Airway epithelial cell (primary cell): ENCODE measurements at places on chromosomes 1 and 21. TPM values are rescaled to one million over a fixed set of nuclear protein-coding genes. Genes with fewer than 3 reads are reported as not detected.

The ARID1A gene
- total RNA-seq, result 15.1 and 29.9 TPM in 2 replicates

The F5 gene
- under 0.01 and 0.07 TPM in 2 replicates for total RNA-seq

The TRAF5 gene
- total RNA-seq, result 0.84 and 1.1 TPM in 2 replicates

The KCNK2 gene
- total RNA-seq, result not detected in 2 replicates

The C1orf116 gene
- 72.0 and 112 TPM in 2 replicates for total RNA-seq

The CD1D gene
- total RNA-seq, result 2.0 and 3.4 TPM in 2 replicates

The PKN2 gene
- total RNA-seq, result 15.3 and 25.2 TPM in 2 replicates

The GJA5 gene
- total RNA-seq, result 0.07 and 3.0 TPM in 2 replicates

The PBXIP1 gene
- total RNA-seq, result 27.4 and 28.8 TPM in 2 replicates

The MYBPH gene
- not detected in 2 replicates for total RNA-seq

The ADGRB2 gene
- 1.3 and 1.4 TPM in 2 replicates for total RNA-seq

The C1orf185 gene
- total RNA-seq, result not detected in 2 replicates

The PPFIA4 gene
- total RNA-seq, result 2.0 and 2.6 TPM in 2 replicates

The PKP1 gene
- 256 and 357 TPM in 2 replicates for total RNA-seq

The IRF6 gene
- total RNA-seq, result 144 and 195 TPM in 2 replicates

The ARHGEF16 gene
- 24.3 and 24.5 TPM in 2 replicates for total RNA-seq

The PLPPR4 gene
- total RNA-seq, result not detected in 2 replicates

The LGALS8 gene
- total RNA-seq, result 43.5 and 45.2 TPM in 2 replicates

The DPH2 gene
- total RNA-seq, result 27.3 and 33.9 TPM in 2 replicates

The BTBD8 gene
- total RNA-seq, result 2.5 and 3.2 TPM in 2 replicates

The MROH9 gene
- total RNA-seq, result not detected in 2 replicates

The DNALI1 gene
- total RNA-seq, result 1.8 and 3.3 TPM in 2 replicates

The AMY2A gene
- total RNA-seq, result not detected in 2 replicates

The GPR25 gene
- not detected in 2 replicates for total RNA-seq

The FYB2 gene
- not detected in 2 replicates for total RNA-seq

The DIPK1A gene
- 12.4 and 13.2 TPM in 2 replicates for total RNA-seq

The CXADR gene
- 13.3 and 17.1 TPM in 2 replicates for total RNA-seq

The CRYAA gene
- total RNA-seq, result not detected in 2 replicates

The SLC25A34 gene
- 0.05 and 0.14 TPM in 2 replicates for total RNA-seq

The FAM151A gene
- not detected in 2 replicates for total RNA-seq

The C1orf87 gene
- total RNA-seq, result not detected in 2 replicates

The CYB5RL gene
- total RNA-seq, result 0.60 and 3.0 TPM in 2 replicates

The OR2W3 gene
- not detected in 2 replicates for total RNA-seq

The HSPB7 gene
- total RNA-seq, result not detected in 2 replicates

The MYCL gene
- 9.7 and 12.2 TPM in 2 replicates for total RNA-seq

The ZNF593OS gene
- not detected in 2 replicates for total RNA-seq

The SYCP1 gene
- not detected in 2 replicates for total RNA-seq

The KCNJ6 gene
- total RNA-seq, result 0.07 and 0.09 TPM in 2 replicates

The ADCY10 gene
- total RNA-seq, result not detected in 2 replicates

The NFASC gene
- total RNA-seq, result 4.0 and 5.4 TPM in 2 replicates

The AADACL4 gene
- total RNA-seq, result not detected in 2 replicates

The GPA33 gene
- total RNA-seq, result not detected in 2 replicates

The NEXN gene
- 1.1 and 2.2 TPM in 2 replicates for total RNA-seq

The TRMT1L gene
- total RNA-seq, result 14.8 and 20.9 TPM in 2 replicates

The SMCP gene
- not detected in 2 replicates for total RNA-seq

The KCNJ15 gene
- 21.1 and 27.5 TPM in 2 replicates for total RNA-seq

The FMO3 gene
- total RNA-seq, result not detected in 2 replicates

The COL8A2 gene
- 0.74 and 1.1 TPM in 2 replicates for total RNA-seq

The PRAMEF4 gene
- not detected in 2 replicates for total RNA-seq

The OLIG2 gene
- not detected in 2 replicates for total RNA-seq

The LRRN2 gene
- not detected in 2 replicates for total RNA-seq

The NPL gene
- total RNA-seq, result 0.88 and 2.7 TPM in 2 replicates

The PSEN2 gene
- 10.1 and 16.2 TPM in 2 replicates for total RNA-seq

The DDI2 gene
- 9.3 and 15.2 TPM in 2 replicates for total RNA-seq

The CYP4A11 gene
- total RNA-seq, result not detected in 2 replicates
